Right renal cortex interstitium (tissue), 3 donors: ENCODE measurements at places on chromosomes 5 and 9. TPM values are rescaled to one million over a fixed set of nuclear protein-coding genes. Genes with fewer than 3 reads are reported as not detected.

- no peak for DNase-seq
These were observed 404.5 kb downstream of the YTHDC2 start for GRCh38 chr5:113917997-113918396.

DNA sequence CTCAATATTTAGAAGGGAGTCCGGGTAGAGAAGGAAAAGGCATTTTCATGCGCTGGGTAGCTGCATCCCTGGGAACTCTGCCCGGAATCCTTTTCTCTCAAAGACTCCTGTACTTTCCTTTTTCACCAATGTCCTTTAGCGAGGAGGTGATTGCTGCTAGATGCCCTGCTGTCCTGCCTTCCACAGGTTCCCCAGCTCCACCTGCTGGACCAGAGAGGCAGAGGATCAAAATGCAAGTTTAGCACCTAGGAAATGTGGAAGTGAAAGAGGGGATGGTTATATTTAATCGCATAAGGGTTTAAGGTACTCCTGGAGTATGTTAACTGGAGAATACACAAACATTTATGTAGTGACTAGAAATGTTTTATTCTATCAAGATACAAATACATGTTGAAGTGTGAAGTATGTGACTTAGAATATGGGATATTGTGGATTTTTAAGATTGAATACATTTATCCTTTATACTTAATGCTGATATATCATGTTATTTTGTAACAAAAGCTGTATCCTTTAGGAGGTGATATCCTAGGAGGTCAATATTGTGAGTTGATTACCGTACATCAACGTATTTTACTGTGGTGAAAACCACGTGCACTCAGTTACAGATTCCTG, 145.7 kb downstream of the ARHGAP26 start:
- DNase-seq: no peak

DNA sequence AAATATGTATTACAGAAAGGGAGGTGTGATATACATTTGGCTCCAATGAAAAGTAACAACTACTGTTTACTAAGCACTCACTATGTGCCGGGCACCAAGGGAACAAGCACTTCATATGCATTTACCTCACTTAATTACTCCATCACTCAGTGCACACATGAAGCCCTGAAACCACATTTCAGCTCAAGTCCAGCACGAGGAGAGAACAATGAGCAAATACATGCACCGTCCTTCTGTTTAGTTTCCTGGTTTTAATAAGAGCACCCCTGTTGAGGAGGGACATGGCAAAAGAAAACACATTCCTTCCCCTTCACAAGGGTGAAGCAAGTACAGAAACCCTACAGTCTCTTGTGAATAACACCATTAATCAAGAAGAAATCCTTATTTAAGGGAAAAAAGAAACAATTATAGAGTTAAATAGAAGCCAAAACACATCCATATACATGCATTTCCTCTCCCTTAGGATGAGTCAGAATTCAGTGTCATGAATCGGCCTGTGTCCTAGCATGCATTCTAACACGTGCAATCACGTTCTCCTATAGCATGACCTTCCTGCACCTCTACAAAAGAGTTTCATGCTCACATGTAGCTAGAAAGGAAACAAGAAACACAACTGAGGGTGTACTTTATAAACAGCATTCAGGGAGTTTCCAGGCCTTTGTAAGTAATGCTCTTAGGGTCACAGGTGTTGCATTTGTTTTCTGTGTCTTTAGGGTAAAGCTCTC, 411.6 kb downstream of the BNC2 start:
- DNase-seq: no peak

IRF1 gene
- 18.2 TPM for polyA plus RNA-seq

IRX4 gene
- 0.29 TPM for polyA plus RNA-seq
